ENCODE measurements at places on chromosomes 2 and 18. TPM values are rescaled to one million over a fixed set of nuclear protein-coding genes. Genes with fewer than 3 reads are reported as not detected.

DNA sequence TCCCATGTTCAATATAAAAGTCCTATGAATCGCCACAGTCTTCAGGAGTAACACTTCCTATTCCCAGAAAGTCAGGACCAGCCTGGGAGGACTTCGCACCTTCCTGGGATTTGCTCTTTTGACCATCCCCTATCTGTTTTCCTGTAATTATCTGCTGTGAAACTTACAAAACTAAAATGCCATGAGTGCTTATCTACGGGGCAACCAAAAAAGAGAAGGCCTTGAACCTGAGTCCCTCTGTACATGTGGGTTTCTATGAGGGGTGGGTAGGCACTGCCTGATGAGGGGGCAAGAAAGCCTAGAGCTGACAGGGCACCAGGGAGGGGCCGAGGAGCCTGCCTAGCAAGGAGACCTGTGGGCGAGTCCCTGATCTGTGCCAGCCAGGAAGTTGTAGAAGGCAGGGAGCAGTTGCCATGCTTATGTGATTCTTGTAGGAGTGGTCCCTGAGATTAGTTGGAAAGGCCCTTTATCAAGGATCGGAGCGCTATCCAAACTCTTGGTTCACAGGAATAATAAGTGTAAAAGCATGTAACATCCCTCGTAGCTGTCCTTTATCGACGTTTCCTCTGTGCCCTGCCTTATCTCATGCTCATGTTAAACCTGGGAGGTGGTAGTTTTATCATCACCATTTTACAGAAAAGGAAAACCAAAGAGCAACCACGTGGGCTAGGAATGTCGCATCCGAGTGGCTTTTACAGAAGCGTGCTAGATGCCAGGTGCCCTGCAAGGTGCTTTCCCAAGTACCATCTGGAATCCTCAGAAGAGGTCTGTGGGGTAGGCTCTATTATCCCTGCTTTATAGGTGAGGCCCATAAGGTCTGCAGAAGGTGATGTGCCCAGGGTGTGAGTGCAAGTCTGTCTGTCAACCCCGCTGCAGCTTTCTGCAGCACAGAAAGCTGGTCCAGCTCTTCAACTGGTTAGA lies 111.8 kb downstream of the B3GNT2 start:
- DNase-seq = no peak
- H3K4me1 ChIP-seq = no peaks in the 10 kb centered on the region
- H3K36me3 ChIP-seq = no peaks in the 10 kb centered on the region
- no peaks in the 10 kb centered on the region for H3K27me3 ChIP-seq
- H3K27ac ChIP-seq = no peak overlapping the region
- H3K4me3 ChIP-seq = no peak overlapping the region

DNA sequence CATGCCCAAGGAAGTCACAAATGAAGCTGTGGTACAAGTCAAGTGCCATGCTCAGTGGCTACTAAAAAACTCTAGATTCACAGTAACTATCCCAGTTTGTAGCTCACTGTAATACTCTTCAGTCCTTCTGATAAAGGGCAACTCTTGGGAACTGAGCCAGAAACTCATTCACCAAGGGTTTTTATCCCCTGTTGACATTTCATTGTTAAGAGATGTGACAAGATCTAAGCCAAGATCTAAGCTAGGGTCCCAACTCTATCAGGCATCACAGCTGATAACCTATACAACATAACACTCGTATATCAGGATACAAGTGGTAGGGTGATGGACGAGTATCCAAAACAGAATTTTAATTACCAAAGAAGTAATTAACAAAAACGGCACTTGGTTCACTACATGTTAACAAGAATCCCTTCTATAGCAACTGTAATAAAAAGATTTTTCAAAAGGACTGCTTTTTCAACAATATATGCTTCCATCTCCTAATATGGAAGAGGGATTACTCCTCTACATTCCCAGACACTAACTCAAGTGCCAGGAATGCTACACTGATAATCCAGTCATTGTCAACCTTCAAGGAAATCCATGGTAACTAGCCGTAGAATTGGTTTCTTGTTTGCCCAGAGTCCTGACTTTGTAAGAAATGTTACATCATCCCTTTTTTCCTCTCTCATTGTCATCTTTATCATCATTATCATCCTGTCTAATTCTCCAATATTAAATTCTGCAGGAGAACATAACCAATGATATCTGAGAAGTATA lies 111.7 kb downstream of the CDH2 start:
- H3K36me3 ChIP-seq = no peaks in the 10 kb centered on the region
- H3K27ac ChIP-seq = no peak overlapping the region
- no peak overlapping the region for H3K4me3 ChIP-seq
- H3K4me1 ChIP-seq = peaks cover 3% of the 10 kb centered on the region
- DNase-seq = no peak

- no peaks in the 10 kb centered on the region for H3K4me1 ChIP-seq
- H3K4me3 ChIP-seq = no peak overlapping the region
- H3K36me3 ChIP-seq = no peaks in the 10 kb centered on the region
- no peaks in the 10 kb centered on the region for H3K27me3 ChIP-seq
Observed at GRCh38 chr2:162217598-162217997, 25.6 kb downstream of the FAP start.

DNA sequence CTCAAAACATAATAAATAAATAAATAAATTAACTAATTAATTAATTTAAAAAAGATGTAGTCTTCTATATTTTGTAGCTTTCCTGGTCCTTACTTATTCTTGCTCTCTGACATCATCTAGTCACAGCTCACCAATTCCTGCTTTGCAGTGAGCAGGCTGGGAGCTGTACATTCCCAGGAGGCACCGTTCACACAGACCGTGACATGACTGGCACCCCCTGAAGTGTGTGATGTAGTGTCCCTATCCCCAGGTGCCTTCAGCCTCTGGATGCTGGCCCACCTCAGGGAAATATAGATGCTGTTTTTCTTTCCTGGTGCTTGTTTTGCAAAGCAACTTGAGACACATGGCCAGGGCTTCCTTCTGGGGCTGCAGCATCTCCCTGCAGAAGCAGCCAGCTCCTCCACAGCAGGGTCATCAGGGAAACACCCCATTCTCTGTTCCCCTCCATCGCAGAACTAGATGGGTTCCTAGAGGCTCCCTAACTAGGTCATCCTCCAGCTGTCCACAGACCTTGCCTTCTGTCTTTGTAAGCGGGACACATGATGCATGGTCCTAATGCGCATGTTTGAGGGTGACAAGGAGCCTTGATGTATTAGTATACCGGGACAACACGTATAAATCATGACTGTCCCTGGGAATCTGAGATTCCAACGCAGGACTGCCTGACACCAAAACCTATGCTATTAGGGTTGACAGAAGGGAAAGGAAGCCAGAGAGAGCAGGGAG lies 76.4 kb downstream of the RHOB start:
- H3K27me3 ChIP-seq = no peaks in the 10 kb centered on the region
- DNase-seq = no peak
- no peak overlapping the region for H3K27ac ChIP-seq
- H3K4me3 ChIP-seq = no peak overlapping the region

DNA sequence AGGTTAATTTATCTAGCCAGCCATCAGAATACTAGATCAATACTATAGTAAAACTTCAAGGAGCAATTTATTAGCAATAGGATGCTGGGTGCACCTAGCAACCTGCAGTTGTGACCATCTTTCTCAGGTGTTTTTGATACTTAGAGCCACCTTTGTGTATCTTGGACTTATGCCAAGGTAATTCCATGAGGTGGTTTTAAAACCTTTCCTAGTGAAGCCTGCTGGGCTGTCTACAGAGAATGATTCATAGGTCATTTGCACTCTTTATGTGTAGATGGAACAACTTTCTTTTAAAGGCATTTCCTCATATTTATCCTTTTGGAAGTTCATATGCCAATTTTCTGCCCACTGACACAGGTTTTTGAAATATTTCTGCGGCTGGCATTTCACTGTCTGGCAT lies 1030.1 kb upstream of the POU3F3 start:
- no peak overlapping the region for H3K27ac ChIP-seq
- no peaks in the 10 kb centered on the region for H3K36me3 ChIP-seq
- no peak for DNase-seq
- H3K4me3 ChIP-seq = no peak overlapping the region

GRCh38 chr2:51781691-51782090 lies 749.8 kb upstream of the NRXN1 start:
- no peaks in the 10 kb centered on the region for H3K36me3 ChIP-seq
- no peak overlapping the region for H3K27ac ChIP-seq
- H3K27me3 ChIP-seq = no peaks in the 10 kb centered on the region
- DNase-seq = no peak

DNA sequence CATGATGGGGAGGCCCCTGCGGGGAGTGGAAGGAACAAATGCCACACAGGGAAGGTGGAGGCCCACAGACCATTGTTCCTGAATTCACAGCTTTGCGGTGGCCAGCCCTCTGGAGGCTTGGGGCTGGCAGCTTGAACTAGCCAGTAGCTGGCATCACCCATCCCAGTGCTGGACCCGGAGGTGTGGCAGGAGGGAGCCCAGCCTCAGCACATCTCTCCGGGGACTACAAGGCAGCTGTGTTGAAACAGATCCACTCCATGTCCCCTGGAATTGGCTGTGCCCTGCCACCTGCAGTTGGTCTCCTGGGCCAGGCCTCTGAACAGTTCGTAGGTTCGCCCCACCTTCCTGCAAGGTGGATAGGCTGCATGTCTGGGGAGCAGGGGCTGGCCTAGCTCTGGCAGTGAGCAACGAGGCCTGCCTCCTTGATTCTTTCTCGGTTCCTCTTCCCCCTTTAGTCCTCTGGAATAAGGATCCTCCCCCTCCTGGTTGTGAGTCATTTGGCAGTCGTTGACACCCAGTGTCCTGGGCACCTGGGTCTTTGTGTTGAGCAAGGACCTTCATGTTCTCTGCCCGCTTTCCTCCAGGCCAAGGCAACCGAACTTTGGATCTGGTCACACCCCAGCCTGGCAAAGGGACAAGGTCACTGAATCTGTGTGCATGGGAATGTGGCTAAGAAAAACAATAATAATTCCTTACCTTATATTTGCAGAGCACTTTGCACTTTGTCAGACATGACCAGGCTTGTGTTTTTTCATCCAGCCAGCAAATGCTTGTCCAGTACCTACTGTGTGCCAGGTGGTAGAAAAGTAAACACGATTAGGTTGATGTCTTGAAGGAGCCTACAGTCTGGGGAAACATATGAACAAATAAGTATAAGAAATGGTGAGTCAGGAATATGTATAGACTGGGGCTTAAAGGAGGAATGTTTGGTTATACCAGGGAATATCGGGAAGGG lies 55.0 kb upstream of the MCFD2 start:
- no peaks in the 10 kb centered on the region for H3K36me3 ChIP-seq
- no peaks in the 10 kb centered on the region for H3K27me3 ChIP-seq
- no peaks in the 10 kb centered on the region for H3K4me1 ChIP-seq
- no peak overlapping the region for H3K4me3 ChIP-seq
- no peak for DNase-seq
- peak overlapping the region; percentile 66 for H3K27ac ChIP-seq

DNA sequence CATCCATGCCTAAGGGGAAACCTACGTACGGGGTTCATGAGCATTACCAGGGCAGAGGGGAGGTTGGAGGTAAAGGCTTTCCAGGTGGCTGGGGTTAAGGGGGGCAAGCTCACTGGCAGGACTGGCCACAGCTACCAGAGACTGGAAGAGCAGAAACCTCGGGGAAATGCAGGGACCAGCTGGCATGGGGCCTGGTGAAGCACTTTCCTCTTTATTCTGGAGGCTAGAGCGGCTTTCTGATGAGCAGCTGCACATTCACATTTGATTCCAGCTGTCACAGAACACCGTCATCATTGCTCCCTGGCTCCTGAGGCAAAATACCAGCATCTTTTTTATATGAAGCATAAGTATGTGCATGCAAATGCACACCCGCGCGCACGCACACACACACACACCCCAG lies 28.7 kb upstream of the LRRC30 start:
- H3K36me3 ChIP-seq = no peaks in the 10 kb centered on the region
- DNase-seq = no peak
- H3K4me1 ChIP-seq = no peaks in the 10 kb centered on the region

GRCh38 chr2:105032476-105032875 lies 5.4 kb upstream of the MRPS9 start:
- no peaks in the 10 kb centered on the region for H3K4me1 ChIP-seq
- no peaks in the 10 kb centered on the region for H3K27me3 ChIP-seq
- no peak overlapping the region for H3K4me3 ChIP-seq
- no peaks in the 10 kb centered on the region for H3K36me3 ChIP-seq
- H3K27ac ChIP-seq = no peak overlapping the region
- DNase-seq = no peak

DNA sequence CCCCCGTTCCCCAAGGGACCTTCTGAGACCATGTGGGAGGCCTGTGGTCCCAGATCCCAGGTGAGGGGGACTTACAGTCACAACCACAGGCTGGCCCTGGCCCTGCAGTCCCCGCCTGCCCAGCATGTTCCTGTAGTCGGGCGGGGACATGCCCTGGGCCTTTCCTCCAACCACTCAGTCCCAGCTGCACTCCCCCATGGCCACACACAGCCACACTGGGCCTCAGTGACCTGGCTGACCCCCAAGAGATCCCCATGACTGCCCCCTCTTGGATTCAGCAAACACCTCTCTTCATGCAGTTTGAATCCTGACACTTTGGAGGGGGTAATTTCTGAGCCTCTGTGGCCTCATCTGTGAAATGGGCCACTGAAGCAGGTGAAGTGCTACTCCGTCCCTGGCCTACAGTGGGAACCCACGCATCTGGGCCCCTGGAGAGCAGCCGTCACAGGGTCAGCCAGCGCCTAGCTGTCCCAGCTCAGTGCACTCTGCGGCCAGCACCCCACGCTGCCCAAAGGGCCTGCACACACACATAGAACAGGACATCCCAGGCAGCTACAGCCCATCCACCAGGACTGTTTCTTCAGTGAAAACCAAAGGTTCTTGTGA lies 12.7 kb upstream of the ARHGEF4 start:
- peak; percentile 46 for DNase-seq
- no peak overlapping the region for H3K27ac ChIP-seq

DNA sequence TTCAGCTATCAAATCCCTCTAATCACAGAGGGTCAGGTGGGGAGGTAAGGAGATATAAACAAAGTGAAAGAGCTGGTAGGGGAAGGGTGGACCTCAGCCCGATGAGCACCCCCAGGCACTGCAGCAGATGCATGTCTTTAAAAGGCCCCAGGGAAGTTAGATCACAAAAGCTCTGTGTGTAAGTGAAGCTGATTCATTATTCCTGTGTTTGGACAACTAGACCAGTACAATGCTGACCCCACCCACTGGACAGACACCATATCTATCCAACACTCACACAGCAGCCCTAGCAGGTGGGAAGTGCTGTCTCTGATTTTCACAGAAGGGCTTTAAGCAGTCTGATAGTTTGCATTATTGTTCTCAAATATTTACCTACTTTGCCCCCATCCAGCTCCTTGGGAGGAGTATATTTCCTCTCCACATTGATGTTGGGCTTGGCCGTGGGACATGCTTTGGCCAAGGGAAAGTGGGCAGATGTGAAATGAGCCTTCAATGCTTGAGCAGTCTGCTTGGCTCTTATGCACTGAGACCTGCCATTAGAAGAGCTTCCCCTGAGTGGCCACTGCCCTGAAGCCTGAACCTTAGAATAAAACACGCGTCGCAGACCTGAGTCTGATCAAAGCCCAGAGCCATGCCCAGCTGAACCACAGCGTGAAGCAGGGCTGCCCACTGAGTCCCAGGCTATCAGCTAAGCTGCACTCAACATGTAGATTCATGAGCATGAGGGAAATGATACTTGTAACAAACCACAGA lies 111.4 kb downstream of the COPS8 start:
- H3K36me3 ChIP-seq = no peaks in the 10 kb centered on the region
- no peak overlapping the region for H3K27ac ChIP-seq
- no peaks in the 10 kb centered on the region for H3K4me1 ChIP-seq
- H3K4me3 ChIP-seq = no peak overlapping the region

GRCh38 chr2:224039080-224039769 lies at the start of gene SERPINE2:
Gene SERPINE2, minus strand, starts transcription at chr2:224039286. Its CDS starts 37,386 bp downstream, at chr2:224001900.
- H3K27me3 ChIP-seq = no peaks in the 10 kb centered on the region
- H3K27ac ChIP-seq = no peak within 1 kb of the TSS
- no peaks in the 10 kb centered on the region for H3K4me1 ChIP-seq

Gene LYPD6B
- polyA plus RNA-seq = not detected

Gene C2orf78
- not detected for polyA plus RNA-seq

Gene ITGB6
- polyA plus RNA-seq = not detected

Gene ANKRD30BL
- polyA plus RNA-seq = not detected

Gene SDC1
- 1.5 TPM for polyA plus RNA-seq

All from aorta (tissue), 5 donors.